ENCODE measurements at places on chromosomes 2 and 18.

GRCh38 chr2:190533968-190534309 lies 583 bp downstream of the NEMP2 start:
- H3K36me3 ChIP-seq = peaks cover 13% of the 10 kb centered on the region
- peak overlapping the region; percentile 99 for H3K27ac ChIP-seq

DNA sequence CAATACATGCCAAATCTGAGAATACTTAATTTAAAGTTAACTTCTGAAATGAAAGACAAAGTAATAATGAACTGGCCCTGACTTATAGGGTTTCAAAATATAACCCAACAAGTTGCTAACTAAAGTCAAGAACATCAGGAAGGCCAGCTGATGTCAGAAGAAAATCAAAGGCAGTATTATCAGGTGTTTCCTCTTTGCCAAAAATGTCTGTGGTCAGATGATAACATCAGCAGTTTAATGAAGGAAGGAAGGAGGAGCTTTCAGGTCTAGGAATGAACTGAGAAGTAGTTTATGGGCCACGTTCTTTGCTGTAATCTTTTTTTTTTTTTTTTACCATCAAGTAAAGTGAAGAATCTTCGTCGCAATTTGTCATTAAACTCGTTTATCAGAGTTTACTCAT lies 40.9 kb downstream of the CDH2 start:
- no peaks in the 10 kb centered on the region for H3K4me1 ChIP-seq
- H3K36me3 ChIP-seq = peaks cover 15% of the 10 kb centered on the region
- no peak for DNase-seq
- no peaks in the 10 kb centered on the region for H3K27me3 ChIP-seq
- no peak overlapping the region for H3K4me3 ChIP-seq
- H3K27ac ChIP-seq = no peak overlapping the region

DNA sequence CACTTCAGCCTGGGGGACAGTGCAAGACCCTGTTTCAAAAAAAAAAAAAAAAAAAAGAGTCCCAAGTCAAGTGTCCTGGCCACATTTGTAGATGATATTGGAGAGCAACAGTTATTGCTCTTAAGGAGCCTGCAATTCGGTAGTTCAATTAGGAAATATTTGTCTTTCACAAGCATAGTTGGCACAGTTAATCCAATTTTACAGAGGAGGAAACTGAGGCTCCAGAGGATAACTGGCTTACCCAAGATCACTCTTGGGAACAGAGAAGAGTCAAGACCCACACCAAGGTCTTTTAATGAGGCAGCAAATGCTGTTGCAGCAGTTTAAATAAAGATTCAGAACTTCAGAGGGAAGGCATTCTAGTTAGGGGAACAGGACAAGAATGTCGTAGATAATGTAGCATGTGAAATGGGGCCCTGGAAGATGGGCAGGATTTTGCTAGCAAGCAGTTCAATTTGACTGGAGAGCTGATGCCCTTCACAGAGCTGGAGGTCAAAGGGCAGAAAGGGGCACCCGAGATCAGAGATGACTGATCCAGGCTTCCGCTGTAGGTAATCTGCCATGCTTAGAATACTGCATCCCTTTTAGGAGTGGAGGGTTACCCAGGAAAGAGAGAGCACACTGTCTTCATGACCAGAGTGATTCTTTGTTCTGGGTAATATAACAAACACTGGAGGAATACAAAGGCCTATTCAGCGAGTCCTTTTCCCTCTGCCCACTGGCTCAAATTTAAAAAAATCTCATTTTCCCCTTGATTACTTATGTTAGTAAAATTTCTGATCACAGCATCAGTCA lies 3.0 kb downstream of the NPC1 start:
- DNase-seq = no peak
- H3K27ac ChIP-seq = peak overlapping the region; percentile 8
- no peaks in the 10 kb centered on the region for H3K36me3 ChIP-seq
- no peak overlapping the region for H3K4me3 ChIP-seq

- H3K36me3 ChIP-seq = no peaks in the 10 kb centered on the region
- no peak overlapping the region for H3K4me3 ChIP-seq
- no peak overlapping the region for H3K27ac ChIP-seq
- no peak for DNase-seq
- peaks cover 5% of the 10 kb centered on the region for H3K4me1 ChIP-seq
- H3K27me3 ChIP-seq = peaks cover 13% of the 10 kb centered on the region
Measured at GRCh38 chr2:25989154-25989553, 6.9 kb upstream of the KIF3C start.

- no peak overlapping the region for H3K4me3 ChIP-seq
- H3K36me3 ChIP-seq = no peaks in the 10 kb centered on the region
- peaks cover 19% of the 10 kb centered on the region for H3K4me1 ChIP-seq
- no peaks in the 10 kb centered on the region for H3K27me3 ChIP-seq
Measured at GRCh38 chr2:108413711-108414095, 35.3 kb upstream of the GCC2 start.

Measured in osteocyte (in vitro differentiated cells).